ENCODE measurements at places on chromosomes 7 and 10. TPM values are rescaled to one million over a fixed set of nuclear protein-coding genes. Genes with fewer than 3 reads are reported as not detected.

GRCh38 chr10:44437840-44438511 is 53.1 kb upstream of the CXCL12 start:
- no peak for DNase-seq

DNA sequence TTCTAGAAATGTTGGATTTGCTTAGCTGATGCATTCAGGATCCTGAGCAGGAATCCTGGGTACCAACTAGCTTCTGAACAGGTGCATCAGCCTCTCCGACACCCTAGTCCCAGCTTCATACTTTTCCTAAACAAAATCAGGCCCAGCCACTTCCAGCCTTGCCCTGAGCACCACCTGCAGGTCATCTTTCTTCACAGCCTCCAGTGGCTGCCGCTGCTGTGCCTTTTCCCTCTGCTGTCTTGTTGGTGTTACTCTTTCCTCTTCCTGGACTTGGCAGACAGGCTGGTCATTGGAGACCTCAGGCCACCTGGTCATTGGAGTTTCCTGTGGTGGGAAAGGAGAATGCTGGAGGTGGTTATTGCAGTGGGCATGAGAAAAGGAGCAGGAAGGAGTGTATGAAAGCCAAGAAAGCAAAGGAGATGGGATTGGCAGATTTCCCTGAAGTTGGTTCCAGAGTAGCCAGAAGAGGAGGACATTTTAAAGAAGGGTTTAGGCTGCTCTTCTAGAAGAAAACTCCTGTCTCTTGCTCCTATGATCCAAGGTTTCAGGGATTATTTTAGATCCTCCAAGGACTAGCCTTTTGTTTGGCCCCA is 48.2 kb upstream of the NFKB2 start:
- no peak for DNase-seq

DNA sequence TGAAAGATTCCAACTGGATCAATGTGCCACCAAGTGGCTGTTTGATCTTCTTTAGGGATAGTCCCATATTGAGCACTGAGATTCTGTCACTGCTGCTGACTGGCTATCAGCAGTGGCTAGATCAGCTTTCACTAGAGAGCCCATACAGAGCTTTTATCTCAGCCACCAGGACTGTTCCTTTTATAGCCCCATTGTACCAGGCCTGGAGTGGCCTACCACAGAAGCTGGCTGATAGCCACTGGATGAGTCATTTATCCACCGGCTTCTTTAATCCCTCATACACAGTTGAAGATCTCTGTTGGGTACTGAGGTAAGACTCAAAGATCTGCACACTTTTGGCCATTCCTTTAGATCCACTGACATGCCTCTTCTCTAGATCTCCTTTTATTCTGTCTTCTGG is 1101.1 kb downstream of the SORCS3 start:
- DNase-seq = no peak

GRCh38 chr7:2750004-2750407 is 62.0 kb downstream of the AMZ1 start:
- DNase-seq = no peak

- no peak for DNase-seq
Observed at GRCh38 chr10:19252531-19252930, 203.9 kb downstream of the MALRD1 start.

DNA sequence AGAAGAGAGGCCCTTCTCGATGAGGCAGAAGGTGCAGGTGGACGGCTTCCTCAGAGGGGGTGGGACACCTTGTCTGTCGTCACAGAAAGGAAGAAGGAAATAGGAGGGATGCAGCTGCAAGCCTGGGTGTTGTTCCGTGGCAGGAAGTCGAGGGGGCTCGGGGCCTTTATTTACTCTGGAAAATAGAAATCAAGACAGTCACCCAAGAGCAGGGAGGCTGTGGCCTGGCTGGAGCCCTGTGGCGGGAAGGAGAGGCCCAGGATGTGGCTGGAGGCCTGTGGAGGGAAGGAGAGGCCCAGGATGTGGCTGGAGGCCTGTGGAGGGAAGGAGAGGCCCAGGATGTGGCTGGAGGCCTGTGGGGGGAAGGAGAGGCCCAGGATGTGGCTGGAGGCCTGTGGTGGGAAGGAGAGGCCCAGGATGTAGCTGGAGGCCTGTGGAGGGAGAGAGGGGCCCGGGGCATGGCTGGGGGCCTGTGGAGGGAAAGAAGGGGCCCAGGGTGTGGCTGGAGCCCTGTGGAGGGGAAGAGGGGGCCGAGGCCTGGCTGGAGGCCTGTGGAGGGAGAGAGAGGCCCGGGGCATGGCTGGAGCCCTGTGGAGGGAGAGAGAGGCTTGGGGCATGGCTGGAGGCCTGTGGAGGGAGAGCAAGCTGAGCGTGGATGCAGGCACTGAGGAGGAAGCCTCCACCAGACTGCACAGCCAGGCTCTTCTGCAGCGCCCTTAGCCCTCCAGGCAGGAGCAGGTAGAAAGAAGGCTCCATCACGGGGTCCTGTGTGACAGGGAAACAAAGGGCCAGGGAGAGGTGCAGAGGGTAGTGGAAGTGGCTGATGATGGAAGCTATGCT is 97.3 kb upstream of the SFMBT2 start:
- no peak for DNase-seq

DNA sequence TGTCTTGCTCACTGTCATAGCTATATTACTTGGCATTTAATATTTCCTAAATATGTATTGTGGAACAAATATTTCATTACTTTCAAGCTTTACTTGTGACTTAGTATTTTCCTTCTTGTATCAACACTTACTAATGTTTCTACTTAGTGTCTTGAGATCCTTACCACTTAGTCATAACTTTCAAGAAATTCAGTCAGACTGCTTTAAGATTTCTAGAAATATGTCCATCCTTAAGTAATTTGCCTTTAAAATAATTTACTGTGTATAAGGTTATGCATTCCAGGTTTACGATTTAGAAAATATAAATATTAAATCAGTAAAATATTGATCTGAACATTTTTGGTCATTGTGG is 87.3 kb upstream of the CSTF2T start:
- no peak for DNase-seq

DNA sequence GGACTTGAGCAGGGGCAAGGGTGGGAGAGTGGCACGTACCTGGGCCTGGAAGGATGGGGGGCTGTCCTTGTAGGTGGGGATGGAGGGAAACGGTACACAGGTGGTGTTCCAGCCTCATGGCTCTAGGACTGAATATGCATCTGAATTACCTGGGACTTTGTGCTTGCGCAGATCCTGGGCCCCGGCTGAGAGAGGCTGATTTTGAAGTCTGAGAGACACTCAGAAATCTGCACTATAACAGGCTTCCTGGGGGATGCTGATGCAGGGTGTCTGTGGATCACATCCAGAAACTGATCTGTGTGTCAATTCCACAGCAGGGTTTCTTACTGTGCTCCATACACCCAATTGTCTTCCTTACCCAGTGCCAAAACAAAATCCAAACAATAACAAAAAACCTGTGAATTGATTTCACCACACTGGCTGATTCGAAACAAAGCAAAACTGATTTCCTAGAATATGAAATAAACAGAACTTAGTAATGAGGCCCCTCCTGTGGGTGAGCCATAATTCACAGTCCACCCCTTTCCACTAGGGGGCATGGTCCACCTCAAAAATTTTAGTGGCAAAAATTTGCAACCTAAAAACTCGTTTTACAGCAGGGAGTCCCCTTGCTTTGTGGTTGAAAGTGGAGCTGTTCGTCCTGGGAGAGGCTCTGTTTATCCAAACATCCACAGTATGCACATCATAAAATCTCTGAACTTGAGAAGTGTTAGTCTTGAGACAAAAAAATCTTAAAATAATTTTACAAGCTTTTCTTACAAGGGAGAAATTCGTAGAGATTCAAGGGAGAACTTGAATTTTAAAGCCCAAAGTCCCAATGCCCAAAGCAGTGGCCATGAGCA is 32.0 kb upstream of the PLEKHA1 start:
- DNase-seq = no peak

- DNase-seq = no peak
Observed at GRCh38 chr7:88185650-88186049, 34.2 kb downstream of the SRI start.

DNA sequence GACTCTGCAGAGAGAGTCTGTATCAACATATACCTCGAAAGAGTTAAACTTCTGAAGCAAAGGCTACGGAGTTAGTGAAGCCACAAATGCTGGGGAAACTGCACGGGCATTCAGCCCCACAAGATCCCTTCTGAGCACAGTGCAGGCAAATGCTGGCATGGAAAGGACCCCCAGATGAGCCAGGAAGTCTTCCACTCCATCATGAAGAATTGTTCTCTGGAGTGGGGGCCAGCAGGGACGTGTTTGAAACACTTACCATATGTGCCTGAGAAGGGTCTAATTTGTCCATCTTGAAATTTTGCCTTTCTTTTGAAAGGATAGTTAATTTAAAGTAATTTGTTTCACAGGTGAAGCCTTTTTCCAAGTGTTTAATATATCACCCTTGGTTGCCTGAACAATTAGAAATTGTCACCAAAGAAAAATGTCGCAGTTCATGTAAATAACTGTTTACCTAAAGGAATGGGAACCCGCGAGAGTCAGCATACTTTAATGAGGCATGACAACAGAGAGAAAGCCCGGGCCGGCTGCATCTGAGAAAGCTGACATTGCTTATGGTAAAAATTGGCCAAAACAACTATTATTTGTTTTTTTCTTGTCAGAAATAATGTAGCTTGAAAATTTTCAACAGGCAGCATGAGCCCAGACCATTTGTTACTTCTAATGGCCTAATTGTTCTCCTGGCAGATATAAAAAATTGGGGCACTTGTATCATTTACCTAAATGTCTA is 287.6 kb upstream of the MGMT start:
- DNase-seq = no peak

DNA sequence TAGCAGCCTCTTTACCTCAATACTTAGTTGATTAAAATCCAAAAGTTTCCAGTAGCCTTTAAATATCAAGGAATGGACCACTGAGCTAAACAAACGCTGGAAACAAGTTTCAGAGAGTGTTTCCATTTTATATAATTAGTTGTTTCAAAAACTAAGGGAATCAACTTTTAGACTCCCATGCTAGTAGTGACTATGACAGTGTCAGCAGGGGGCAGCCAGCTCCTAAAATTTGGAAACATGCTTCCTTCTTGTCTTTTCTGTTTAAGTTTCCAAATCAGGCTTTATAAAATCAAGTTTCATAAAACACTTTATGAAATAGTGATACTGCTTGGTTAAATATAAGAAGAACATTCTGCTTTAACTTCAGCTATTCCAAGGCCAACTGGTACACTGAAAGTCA is 138.2 kb upstream of the TMEM229A start:
- no peak for DNase-seq

GRCh38 chr10:72814099-72814790 is 79.3 kb upstream of the OIT3 start:
- DNase-seq = no peak

- no peak for DNase-seq
Observed at GRCh38 chr7:12737373-12737772, 49.9 kb downstream of the ARL4A start.

- DNase-seq = no peak
Observed at GRCh38 chr7:22116451-22117030, 170.8 kb upstream of the CDCA7L start.

DNA sequence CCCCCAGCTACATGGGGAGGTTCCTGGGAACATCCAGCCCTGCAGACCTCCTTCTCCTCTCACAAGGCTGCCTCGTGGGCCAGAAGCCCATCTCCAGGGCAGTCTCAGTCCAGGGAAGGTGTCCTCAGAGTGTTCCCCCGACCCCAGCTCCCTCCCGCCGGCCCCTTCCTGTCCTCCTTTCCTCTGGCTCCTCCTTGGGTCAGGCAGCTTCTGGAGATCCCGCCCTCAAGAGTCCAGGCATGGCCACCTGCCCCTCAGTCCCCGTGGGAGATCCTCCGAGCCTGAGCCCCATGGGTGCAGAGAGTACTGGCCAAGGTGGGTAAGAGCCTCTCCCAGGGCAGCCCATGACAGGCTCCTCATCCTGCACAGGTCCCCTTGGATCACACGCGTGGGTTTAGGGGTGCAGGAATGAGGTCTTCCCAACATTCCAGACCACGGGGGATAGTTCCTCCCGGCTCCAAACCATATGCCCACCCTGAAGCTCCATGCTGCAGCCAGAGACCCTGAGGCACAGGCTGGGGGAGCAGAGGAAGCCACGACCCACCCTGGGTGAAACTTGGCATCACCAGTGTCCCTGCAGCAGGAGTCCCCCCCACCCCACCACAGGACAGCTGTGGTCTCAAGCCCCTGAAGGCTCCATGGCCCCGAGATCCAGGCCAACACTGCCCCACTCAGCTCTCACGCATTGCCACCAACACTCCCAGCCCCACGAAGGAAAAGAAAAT is 65.5 kb downstream of the OAT start:
- DNase-seq = no peak

- DNase-seq = no peak
Observed at GRCh38 chr7:64602086-64602485, 39.2 kb upstream of the ZNF680 start.

DNA sequence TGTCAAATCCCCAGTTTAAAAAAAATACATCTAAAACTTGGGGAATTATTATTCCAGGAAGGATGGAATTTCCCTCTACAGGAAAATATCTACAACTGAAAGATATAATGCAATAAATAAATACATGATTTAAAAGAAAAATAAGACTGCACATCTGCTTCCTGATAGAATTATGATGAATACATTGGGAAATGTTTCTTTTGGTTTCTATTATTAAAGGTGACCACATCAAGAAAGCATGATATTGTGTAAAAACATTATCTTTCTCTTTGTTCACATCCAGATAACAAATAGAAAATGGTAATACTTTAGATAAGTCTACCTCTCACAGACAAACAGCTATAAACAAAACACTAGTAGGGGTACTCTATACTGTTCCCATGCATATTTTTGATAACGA is 19.2 kb downstream of the SEMA3D start:
- no peak for DNase-seq

- no peak for DNase-seq
Observed at GRCh38 chr7:22563621-22564241, 63.7 kb upstream of the STEAP1B start.

- DNase-seq = no peak
Observed at GRCh38 chr7:155467846-155468784, 10.2 kb downstream of the EN2 start.

- DNase-seq = no peak
Observed at GRCh38 chr10:28449382-28449781, 83.5 kb upstream of the WAC start.

DNA sequence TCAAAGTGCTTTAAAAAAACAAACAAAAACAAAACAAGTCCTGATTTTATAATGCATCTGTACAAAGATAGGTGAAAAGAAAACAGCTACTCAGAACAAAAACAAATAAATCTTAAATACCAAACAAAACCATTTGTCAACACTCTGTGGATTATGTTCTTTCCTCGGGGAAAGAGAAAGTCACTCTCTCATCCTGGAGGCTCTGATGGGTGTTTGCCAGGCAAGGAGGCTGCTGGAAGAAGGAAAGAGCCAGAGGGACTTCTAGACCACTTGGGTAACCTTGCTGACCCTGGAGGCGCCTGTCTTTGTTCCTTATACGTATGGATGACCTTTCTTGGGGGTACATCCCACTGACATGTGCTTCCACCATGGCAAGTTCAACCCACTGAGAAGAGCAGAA is 92.8 kb downstream of the ZRANB1 start:
- DNase-seq = no peak

The ERVW-1 gene
- total RNA-seq = not detected

The FAM25A gene
- not detected for total RNA-seq

The CDC14C gene
- not detected for total RNA-seq

The SLC26A5 gene
- 1.6 TPM for total RNA-seq

The SPDYE11 gene
- total RNA-seq = not detected

The RAPGEF5 gene
- 99.1 TPM for total RNA-seq

The MSMB gene
- total RNA-seq = not detected

The PODXL gene
- total RNA-seq = 18.7 TPM

The CRHR2 gene
- total RNA-seq = 0.16 TPM

The DDC gene
- 2.0 TPM for total RNA-seq

Measured in urinary bladder (tissue), 4 donors.